ENCODE measurements at places on chromosomes 5 and 9.

GRCh38 chr9:85536076-85536475, 205.7 kb downstream of the AGTPBP1 start:
- no peak for DNase-seq

DNA sequence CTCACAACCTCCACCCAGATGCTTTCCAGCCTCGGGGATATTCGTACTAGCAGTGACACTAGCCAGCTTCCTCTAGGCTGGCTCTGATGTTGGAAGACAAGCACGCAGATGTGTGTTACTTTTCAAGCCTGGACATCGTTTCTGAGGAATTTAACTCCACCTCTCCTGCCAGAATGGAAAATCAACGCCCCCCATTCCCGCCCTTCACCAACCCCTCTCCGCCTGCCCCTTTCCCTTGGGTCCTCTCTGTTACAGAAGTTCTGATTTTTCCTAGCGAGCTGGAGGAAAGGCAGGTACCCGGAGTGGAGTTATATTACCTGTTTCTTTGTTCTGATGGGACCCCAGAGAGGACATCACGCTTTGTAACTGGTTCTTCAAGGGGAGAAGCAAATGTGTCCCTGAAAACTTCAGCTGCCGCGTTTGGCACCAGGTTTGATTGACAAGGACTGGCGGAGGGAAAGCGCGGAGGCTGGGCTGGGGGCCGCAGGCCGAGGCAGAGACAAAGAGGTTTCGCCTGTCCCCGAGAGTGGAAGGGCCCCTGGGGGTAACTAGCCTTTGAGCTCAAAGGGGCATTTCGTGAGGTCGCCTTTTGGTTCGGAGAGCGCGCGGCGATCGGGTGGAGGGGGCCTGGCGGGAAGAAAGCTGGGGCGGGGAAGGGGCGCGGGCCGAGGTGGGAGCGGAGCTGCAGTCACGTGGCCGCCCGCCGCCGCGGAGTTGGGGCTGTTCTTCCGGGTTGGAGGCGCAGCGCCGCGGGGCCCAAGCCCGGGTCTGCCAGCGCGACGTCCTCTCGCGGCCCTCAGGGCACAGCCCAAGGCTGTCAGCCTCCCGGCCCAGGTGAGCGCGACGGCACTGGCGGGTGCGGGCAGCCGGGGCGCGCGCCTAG, at the start of gene NNT:
TSS of gene NNT (plus strand) at position 720 of the 883 bp plus-strand sequence. CDS start 6,016 bp downstream, outside the sequence.
- DNase-seq, result peak; percentile 77

- DNase-seq, result no peak
Observed at GRCh38 chr5:83509540-83509939, 38.0 kb downstream of the VCAN start.

GRCh38 chr9:108885643-108886348, 23.7 kb downstream of the ACTL7A start:
- peak; percentile 22 for DNase-seq

DNA sequence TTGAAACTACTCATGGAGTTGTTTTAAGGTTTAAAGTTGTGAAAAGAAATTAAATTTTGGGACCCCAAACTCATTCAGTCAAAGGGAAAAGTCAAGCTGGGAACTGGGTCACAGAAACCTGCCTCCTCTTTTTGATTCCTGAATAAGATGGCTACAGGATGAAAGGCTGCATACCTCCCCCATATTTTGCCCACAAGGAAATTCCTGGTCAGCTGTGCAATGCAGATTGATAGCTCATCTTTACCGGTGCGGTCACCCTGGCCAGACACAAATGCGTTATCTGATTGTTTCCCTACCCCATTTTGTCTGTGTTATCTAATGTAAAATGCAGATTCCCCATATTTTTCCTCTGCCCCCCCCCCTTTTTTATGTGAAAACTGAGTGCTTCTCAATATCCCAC, 1.3 kb downstream of the HAVCR2 start:
- no peak for DNase-seq

DNA sequence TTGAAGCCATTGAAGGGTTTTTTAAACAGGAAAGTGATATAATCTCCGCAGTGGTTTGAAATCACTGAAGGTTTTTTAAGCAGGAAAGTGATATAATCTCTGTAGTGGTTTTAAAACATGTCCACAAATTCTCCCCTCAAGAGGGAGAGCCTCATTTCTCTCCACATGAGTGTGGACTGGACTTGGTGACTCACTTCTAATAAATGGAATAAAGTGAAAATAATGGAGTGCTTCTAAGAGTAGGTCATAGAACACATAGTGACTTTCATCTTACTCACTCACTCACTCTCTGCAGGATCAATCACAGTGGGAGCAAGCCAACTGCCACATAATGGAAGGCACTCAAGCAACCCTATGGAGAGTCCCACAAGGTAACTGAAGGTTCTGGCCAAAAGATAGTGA, 12.0 kb downstream of the CTNNAL1 start:
- no peak for DNase-seq

DNA sequence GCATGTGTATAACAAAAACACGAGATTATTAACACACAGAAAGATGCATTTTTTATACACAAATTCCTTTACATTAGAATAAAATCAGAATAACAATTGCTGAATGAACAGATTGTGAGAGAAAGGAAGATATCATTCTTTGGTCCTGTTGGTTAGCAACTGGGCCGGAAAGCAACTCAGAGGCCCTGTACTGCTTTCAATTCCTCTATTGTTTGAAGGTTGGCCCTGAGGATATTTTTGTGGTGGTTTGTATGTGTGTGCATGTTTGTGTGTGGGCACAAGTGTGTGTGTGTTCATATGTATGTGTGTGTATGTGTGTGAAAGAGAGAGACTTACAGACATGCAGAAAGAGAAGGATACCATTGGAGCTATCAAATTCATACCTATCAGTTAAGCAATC, 356.8 kb upstream of the DMAC1 start:
- DNase-seq, result no peak

GRCh38 chr5:16866273-16866672, 69.8 kb downstream of the MYO10 start:
- no peak for DNase-seq

DNA sequence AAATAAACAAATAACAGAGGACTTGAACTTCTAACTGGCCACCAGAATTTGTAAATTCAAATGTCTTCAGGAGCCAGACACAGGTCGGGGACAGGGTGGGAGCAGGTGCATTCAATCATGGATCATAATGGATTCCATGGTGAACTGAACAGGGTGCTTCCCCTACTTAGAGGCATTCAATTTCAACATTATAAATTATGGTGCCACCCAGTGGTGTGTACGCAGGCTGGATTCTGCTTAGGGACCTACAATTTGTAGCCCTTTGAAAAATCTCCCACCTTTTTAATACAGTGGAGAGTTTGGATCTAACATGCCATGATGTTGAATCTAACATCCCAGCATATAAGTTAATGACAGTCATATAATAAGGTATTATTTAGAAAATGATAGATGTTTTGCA, 22.3 kb downstream of the KLF9 start:
- DNase-seq, result no peak

- no peak for DNase-seq
Observed at GRCh38 chr5:137760719-137761516, 6.8 kb upstream of the HNRNPA0 start.

- DNase-seq, result no peak
Observed at GRCh38 chr9:70531311-70531710, 116.9 kb upstream of the KLF9 start.

- DNase-seq, result no peak
Observed at GRCh38 chr5:65916636-65917035, 9.7 kb upstream of the ERBIN start.

DNA sequence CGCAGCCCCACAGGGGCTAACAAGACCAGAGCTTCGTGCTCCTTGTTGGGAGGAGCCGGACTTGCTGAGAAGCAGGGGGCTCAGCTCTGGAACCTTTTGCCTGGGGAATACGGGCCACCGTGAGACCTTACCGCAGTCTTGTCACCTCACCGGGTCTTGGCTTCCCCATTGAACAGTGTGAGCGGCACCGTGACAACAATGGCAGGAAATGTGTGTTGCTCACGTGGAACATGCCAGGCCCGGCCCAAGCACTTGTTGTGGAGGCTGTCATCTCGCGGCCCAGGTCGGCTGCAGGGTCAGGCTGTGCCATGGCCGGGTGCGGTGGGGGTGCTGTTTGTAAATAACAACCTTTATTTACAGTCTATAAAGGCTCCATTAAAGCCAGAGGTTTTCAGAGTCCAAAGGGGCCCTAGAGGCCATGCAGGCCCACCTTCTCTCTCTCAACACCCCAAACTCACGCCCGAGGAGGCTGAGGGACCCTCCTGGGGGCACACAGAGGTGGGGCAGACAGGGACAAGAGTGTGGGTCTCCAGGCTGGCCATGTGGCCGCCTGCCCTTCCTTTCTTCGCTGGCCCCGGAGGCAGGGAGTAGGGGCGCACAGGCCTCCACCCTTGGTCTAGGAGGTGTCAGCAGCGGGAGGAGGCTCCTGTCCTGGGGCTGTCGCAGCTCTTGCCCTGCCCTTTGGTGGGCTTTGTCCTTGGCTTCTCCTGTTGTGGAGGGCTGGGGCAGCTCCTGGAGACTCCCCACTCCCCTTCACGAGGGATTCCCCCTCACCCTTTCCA, 79.7 kb downstream of the TSPAN17 start:
- DNase-seq, result no peak

Measured in stimulated activated CD4-positive, alpha-beta T cell treated with anti-CD3 and anti-CD28 coated beads, Interleukin-12 subunit alpha, Interleukin-12 subunit beta, amount 100 ng/mL, for 4 hours (primary cell).